A549 (cell line): ENCODE measurements at places on chromosomes 6 and 20. TPM values are rescaled to one million over a fixed set of nuclear protein-coding genes. Genes with fewer than 3 reads are reported as not detected.

Gene NKX2-2
- not detected in 3 replicates for polyA plus RNA-seq

Gene DNAAF9
- polyA plus RNA-seq: 4.3 to 6.2 TPM (median 4.9 TPM) in 3 replicates

DNA sequence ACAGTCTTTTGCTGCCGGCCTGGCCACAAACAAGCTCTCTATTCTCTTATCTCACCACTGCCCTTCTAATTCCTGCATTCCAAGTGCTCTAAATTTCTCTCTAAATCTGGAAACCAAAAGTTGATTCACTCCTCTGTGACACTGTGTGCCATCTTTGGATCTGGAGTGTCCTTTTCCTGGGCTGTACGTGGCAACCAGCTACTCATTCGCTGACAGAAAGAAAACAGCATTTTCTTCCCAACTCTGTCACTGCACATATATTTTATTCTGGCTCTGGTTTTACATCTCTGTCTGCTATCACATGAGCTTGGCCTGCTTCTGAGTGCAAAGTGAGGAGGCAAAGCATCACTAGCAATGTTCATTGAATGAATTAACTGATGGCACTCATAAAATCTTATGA is 397.2 kb upstream of the MAP3K7 start:
- no peak for DNase-seq

Gene NOX3
- not detected in 3 replicates for polyA plus RNA-seq

Gene HSPA12B
- 1.1 to 1.6 TPM (median 1.2 TPM) in 3 replicates for polyA plus RNA-seq

GRCh38 chr20:25139029-25139705 is 56.3 kb upstream of the ENTPD6 start:
- peak; percentile 51 for DNase-seq

Gene BPIFB2
- polyA plus RNA-seq: not detected in 3 replicates

Gene OLIG3
- polyA plus RNA-seq: not detected in 3 replicates

DNA sequence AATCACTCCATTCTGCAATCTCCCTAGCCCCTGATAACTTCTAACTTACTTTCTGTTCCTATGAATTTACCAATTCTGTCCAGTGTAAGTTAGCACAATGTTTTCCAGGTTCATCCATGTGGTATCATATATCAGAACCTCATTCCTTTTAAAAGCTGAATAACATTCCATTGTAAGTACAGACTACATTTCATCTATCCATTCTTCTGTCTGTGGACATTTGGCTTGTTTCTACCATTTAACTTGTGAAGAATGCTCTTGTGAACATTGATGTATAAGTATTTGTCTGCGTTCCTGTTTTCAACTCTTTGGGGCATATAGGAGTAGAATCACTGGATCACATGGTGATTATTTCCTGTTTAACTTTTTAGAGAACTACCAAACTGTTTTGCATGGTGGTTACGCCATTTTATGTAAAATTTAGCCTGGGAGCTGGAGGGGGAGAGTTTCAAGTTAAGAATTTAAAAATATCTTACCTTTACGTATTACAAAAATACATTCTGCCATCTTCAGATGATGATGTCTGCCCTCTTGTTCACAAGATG is 156.5 kb downstream of the BTBD3 start:
- no peak for DNase-seq

Gene TSBP1
- not detected in 3 replicates for polyA plus RNA-seq

DNA sequence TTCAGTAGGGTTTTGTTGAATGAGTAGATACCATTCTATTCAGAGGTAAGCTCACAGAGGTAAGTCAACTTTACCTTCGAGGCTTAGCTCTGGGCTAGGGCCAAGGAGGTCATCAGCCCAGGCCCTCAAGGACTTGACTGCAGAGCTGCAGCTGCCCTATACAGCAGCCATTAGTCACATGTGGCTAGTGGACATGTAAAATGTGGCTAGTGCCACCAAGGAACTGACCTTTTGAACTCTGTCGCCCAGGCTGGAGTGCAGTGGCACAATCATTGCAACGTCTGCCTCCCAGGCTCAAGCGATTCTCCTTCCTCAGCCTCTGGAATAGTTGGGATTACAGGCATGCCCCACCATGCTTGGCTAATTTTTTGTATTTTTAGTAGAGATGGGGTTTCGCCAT is 47.9 kb upstream of the EPB41L1 start:
- DNase-seq: no peak

Gene BANF2
- polyA plus RNA-seq: not detected in 3 replicates

Gene CLPSL1
- not detected in 3 replicates for polyA plus RNA-seq

- DNase-seq: peak; percentile 22
Observed at GRCh38 chr6:44655412-44656342, 268.2 kb downstream of the CDC5L start.

GRCh38 chr6:135496800-135497411 is 634 bp downstream of the AHI1 start:
- no peak for DNase-seq

DNA sequence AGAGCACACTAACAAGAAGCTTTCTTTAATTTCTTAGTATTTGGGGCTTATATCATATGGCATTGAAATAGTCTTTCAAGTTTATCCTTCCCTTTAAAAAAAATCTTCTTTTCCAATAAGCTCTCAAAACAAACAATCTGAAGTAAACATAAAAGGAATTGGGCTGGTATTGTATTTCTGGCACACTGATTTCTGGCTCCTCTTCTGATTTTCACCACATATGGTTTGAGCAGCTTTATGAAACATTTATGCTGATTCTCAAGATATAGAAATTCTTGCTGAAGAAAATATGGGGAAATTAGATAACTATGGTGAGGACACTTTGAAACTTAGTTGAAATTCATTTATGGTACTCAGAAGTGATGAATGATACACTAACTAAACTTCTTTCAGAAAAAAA is 467.2 kb downstream of the TFAP2B start:
- no peak for DNase-seq

Gene VSTM2L
- 3.7 to 7.4 TPM (median 5.8 TPM) in 3 replicates for polyA plus RNA-seq

DNA sequence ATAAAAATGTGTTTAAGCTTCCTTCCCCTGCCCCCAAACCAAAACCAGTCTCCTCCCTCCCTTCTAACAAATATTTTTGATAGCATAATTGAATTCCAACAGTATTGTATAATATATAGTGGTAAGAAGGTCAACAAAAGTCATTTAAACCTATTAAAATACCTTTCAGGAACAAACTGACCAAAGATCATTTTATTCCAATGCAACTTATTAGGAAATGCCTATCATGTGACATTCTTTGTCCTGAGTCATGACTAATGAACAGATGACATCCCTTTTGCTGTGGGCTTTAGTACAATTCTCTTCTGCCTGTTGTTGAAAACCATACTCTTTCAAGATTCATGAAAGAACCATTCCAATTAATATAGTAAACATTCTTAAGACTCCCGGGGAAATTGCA is 51.5 kb upstream of the TRAF3IP2 start:
- peak; percentile 20 for DNase-seq
